Breast epithelium (tissue), 4 donors: ENCODE measurements at places on chromosomes 4 and X.
A peak's percentile ranks its signal among the peaks of the same experiment; 100 is the strongest.

DNA sequence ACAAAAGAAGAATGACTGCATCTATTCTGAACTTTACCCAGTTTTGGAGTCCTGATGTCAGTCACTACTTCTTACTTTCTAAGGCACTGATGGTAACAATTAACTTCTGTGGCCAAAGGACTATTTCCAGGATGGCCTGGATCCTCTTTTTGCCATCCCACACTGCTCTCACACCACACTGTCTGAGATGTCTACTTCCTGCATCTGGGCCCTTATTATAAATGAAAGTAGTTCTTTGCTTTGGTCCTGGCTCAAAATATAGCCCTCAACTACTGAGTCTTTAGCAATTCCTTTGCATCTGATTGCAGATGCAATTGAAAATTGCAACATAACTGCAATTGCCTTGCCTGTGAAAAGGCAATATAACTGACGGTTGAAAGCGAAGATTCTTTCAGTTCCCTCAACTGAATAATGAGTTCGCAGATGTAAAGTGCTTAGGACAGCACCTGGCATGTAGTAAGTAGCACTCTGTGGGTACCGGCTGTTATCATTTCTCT lies 44.2 kb downstream of the COQ2 start:
- H3K4me1 ChIP-seq: no peaks in the 10 kb centered on the region
- no peaks in the 10 kb centered on the region for H3K27me3 ChIP-seq
- no peak overlapping the region for H3K4me3 ChIP-seq
- H3K36me3 ChIP-seq: no peaks in the 10 kb centered on the region
- no peak for DNase-seq
- no peak overlapping the region for H3K27ac ChIP-seq

DNA sequence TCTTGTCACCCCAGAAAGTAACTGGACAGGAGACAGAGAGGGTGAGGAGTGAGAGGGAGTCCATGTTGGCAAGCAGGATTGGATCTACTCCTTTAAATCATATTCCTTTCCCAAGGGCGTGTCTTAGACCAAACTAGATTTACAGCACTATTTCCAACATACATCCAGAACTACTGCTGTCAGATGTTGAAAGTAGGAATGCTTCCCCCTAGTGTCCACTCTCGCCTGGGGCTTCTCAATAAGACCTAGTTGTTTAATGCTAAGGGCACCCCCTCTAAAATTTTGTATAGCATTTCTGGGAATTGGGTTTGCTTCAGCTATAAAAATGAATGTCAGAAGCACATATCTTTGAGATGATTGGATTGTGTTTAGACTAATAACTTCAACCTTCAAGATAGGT lies 13.3 kb downstream of the OFD1 start:
- no peaks in the 10 kb centered on the region for H3K27me3 ChIP-seq

DNA sequence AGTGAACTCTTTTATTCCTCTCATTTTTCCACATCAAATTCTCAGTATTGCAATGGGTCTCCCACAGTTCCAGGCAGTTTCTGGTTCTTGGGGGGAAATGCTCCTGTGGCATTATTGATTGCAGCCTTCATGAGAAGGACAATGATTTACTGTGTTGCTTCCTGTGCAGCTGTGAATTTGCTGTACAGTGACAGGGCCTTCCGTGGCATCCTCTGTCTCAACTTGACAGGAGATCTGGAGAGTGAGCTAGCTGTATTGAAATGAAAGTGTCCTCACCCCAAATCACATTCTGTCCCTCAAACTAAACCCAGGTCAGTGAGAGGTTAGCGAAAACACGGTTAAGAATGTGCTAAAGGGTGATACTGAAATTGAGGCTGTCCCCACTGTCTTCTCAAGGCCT lies 77.1 kb upstream of the ATOH1 start:
- DNase-seq: no peak
- no peaks in the 10 kb centered on the region for H3K4me1 ChIP-seq
- H3K27me3 ChIP-seq: no peaks in the 10 kb centered on the region
- H3K4me3 ChIP-seq: no peak overlapping the region
- no peaks in the 10 kb centered on the region for H3K36me3 ChIP-seq
- H3K27ac ChIP-seq: no peak overlapping the region

GRCh38 chrX:1086444-1087409 lies 125.7 kb downstream of the CRLF2 start:
- H3K27me3 ChIP-seq: no peaks in the 10 kb centered on the region
- H3K36me3 ChIP-seq: no peaks in the 10 kb centered on the region
- no peaks in the 10 kb centered on the region for H3K4me1 ChIP-seq

GRCh38 chrX:134026565-134027311 lies 41.3 kb upstream of the GPC3 start:
- peaks cover 38% of the 10 kb centered on the region for H3K27me3 ChIP-seq
- H3K36me3 ChIP-seq: no peaks in the 10 kb centered on the region
- DNase-seq: peak; percentile 23
- H3K4me1 ChIP-seq: no peaks in the 10 kb centered on the region
- H3K27ac ChIP-seq: no peak overlapping the region
- H3K4me3 ChIP-seq: peak overlapping the region; percentile 27

- H3K27ac ChIP-seq: peak within 1 kb of the TSS; percentile 95
- no peaks in the 10 kb centered on the region for H3K27me3 ChIP-seq
- peak within 1 kb of the TSS; percentile 68 for H3K4me3 ChIP-seq
- DNase-seq: peak; percentile 28
Observed at GRCh38 chr4:113979148-113979904, at the start of gene ARSJ. Gene ARSJ, minus strand, starts transcription at chr4:113979647. Its CDS starts 813 bp downstream, at chr4:113978834.

DNA sequence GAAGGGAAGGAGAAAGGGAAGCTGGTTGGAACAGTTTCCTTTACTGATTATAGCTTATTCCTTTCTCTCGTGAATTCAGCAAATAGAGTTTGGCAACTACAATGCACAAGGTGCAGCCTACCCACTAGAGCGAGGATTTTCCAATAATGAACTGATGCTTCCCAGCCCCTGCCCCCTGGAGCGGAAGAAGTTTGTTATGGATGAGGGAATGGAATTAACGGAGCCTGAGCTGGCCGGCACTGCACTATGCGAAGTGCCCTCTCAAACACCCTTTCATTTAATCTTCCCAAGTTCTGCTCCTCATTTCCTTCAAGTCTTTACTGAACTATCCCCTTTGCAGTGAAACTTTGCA lies 42.5 kb upstream of the CBR4 start:
- peaks cover 12% of the 10 kb centered on the region for H3K4me1 ChIP-seq
- no peaks in the 10 kb centered on the region for H3K36me3 ChIP-seq
- no peaks in the 10 kb centered on the region for H3K27me3 ChIP-seq
- no peak overlapping the region for H3K4me3 ChIP-seq
- DNase-seq: no peak
- peak overlapping the region; percentile 81 for H3K27ac ChIP-seq

DNA sequence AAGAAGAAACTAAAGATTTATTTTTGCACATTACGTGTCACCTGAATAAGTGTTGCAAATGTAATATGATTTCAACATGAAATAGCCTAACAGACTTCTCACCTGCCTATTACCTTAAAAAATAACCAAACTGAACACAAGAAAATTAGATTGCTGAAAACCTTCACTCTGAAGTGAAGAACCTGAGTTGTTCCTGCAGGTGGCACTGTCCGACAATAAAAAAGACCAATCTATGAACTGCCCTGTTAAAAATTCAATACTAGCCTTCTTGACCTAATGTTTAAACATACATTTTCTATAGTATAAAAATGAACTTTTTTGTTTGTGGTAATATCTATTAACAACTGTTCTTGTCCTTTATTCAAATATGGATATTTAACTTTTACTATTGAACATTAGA lies 69.2 kb upstream of the PNPLA4 start:
- no peak for DNase-seq
- H3K27ac ChIP-seq: no peak overlapping the region
- no peaks in the 10 kb centered on the region for H3K4me1 ChIP-seq
- no peaks in the 10 kb centered on the region for H3K27me3 ChIP-seq
- H3K4me3 ChIP-seq: no peak overlapping the region
- H3K36me3 ChIP-seq: no peaks in the 10 kb centered on the region

DNA sequence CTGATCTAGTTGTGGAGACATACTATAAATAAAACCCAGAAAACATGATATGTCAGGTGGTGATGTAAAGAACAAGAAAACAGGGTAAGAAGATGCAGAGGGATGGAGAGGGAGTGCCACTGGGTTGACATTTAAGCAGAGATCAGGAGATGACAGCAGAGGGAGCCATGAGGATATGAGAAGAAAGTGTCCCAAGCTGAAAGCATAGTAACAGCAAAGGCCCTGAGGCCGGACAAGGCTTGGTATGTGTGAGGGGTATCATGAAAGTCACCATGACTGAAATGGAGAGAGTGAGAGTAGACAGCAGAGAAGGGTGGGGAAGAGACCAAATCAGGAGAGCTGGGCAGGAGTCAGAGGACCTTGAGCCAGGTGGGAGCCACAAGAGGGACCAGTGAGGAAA lies 3.4 kb downstream of the GPKOW start:
- no peak overlapping the region for H3K27ac ChIP-seq
- no peaks in the 10 kb centered on the region for H3K36me3 ChIP-seq
- H3K4me1 ChIP-seq: no peaks in the 10 kb centered on the region
- peaks cover 7% of the 10 kb centered on the region for H3K27me3 ChIP-seq
- no peak overlapping the region for H3K4me3 ChIP-seq

- DNase-seq: no peak
- no peak overlapping the region for H3K27ac ChIP-seq
Observed at GRCh38 chrX:24100713-24101112, 46.0 kb downstream of the EIF2S3 start.

- no peak overlapping the region for H3K4me3 ChIP-seq
- no peaks in the 10 kb centered on the region for H3K36me3 ChIP-seq
- no peak overlapping the region for H3K27ac ChIP-seq
- no peak for DNase-seq
Observed at GRCh38 chr4:77903186-77903585, 40.6 kb downstream of the MRPL1 start.

DNA sequence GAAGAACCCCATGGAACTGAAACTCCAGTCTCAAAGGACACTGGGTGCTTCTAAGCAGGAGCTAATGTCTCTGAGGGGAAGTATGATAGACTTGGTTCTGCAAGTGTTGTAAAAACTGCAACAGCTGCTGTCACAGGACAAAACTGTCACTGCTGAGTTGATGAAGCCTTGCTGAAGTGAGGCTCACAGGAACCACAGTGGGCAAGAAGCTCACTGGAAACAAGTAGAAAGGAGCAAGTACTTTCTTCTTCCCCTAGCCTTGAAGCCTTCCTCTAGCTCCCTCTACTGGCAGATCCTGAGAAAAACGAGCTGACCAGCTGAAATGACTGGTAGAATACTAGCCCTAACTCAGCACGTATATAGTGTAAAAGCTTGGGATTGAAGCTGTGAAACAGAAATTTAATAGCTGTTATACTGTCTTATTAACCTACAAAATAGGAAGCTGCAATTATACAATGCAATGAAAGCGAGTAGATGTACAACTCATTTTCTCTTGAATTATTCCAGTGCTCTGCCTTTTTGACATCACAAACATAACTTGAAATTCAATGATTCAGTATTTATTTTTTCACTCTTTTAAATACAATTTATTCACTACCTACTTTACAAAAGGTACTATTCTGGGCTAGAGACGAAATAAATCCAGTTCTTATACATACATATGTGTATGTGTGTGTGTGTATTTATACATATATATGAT lies 91.4 kb downstream of the GABRB1 start:
- H3K4me3 ChIP-seq: no peak overlapping the region
- no peak overlapping the region for H3K27ac ChIP-seq

DNA sequence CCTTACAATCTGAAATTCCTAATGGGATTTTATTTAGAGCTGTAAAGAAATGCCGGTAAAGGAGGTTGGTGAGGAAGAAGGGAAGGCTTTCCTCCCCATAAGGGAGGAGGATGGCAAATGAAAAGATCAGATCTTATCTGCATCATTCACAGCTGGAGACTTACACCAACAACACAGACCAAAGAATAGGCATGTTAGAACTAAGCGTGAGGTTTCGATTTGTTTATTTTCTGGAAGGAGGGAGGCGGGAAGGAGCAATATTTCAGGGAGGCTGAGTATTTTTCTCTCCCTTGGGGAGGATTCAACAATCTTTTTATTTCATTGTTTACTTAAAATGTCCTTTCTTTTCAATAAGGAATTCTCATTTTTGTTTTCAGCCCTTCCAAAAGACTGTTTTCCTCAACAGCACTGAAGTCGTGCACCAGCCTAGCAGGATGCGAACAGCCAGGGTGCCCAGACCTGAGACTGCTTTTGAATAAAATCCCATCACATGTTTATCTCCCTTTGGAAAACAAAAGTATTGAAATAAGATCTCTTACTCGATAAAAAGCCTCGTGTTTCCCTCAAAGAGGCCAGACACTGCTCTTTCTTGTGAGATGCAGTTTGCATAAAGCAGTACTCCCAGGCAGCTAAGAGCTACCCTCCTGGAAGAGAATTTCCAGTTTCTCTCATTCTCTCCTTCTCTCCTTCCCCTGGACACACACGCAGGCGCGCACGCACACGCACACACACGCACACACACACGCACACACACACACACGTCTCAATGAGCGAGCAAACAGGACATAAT lies 236.1 kb downstream of the MGST2 start:
- H3K4me1 ChIP-seq: no peaks in the 10 kb centered on the region
- no peaks in the 10 kb centered on the region for H3K27me3 ChIP-seq
- peak overlapping the region; percentile 79 for H3K27ac ChIP-seq

- DNase-seq: no peak
- H3K4me3 ChIP-seq: no peak overlapping the region
- H3K4me1 ChIP-seq: no peaks in the 10 kb centered on the region
- H3K27me3 ChIP-seq: peaks cover 6% of the 10 kb centered on the region
- H3K27ac ChIP-seq: no peak overlapping the region
- H3K36me3 ChIP-seq: no peaks in the 10 kb centered on the region
Observed at GRCh38 chrX:141857479-141857878, 19.4 kb downstream of the MAGEC3 start.

- no peaks in the 10 kb centered on the region for H3K4me1 ChIP-seq
- no peak overlapping the region for H3K4me3 ChIP-seq
- no peak overlapping the region for H3K27ac ChIP-seq
- H3K36me3 ChIP-seq: no peaks in the 10 kb centered on the region
Observed at GRCh38 chr4:56804551-56804950, 16.9 kb downstream of the SPINK2 start.

GRCh38 chr4:176066757-176067156 lies 1.1 kb downstream of the WDR17 start:
- no peak overlapping the region for H3K27ac ChIP-seq
- H3K27me3 ChIP-seq: no peaks in the 10 kb centered on the region
- no peak for DNase-seq
- no peaks in the 10 kb centered on the region for H3K4me1 ChIP-seq
- no peaks in the 10 kb centered on the region for H3K36me3 ChIP-seq

DNA sequence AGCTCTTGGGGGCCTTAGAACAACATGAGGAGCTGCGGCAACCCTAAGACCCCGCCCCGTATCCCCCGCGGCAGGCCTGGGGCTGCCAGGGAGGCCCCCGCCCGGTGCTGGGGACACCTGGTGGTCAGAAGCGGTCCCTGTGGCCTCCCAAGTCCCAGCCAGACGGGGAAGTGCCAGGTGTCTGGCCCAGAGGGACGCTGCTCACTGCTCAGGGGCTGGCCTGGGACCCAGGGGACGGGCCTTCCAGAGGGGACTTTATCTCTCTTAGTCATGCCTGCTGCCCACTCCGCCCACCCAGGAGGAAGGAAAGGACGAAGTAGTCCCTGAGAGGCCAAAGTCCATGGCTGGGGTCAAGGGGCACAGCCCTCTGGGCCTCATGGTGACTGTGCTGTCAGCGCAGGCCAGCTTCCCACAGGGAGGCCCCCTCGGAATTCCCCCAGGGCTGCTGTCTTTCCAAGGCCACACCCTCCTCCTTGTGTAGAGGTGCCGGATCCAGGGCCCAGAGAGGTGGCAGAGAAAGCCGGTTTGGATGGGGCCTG lies 31.0 kb upstream of the HTRA3 start:
- no peak overlapping the region for H3K4me3 ChIP-seq
- H3K36me3 ChIP-seq: no peaks in the 10 kb centered on the region
- no peaks in the 10 kb centered on the region for H3K4me1 ChIP-seq
- no peak overlapping the region for H3K27ac ChIP-seq
- no peaks in the 10 kb centered on the region for H3K27me3 ChIP-seq
